Lung (tissue), 17 donors: ENCODE measurements at places on chromosomes 5 and 9.

DNA sequence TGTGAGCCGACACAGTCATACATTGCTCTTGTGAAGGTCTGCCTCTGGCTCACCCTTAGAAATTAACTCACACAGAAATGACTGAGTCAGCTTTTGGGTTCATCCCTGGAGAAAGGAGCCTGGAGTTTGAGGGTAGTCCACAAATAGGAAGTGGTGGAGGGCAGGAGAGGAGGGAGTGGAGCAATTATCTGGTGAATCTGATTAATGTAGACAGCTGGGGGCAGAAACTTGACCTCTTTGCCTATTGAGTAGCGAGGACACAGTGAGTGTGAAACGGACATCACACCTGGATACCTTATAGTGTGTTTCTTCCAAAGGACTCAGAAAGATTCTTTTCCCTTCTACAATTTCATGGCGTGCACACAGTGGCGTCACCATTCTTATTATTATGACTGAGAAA is 48.5 kb upstream of the MSX2 start:
- H3K36me3 ChIP-seq, result no peaks in the 10 kb centered on the region
- no peaks in the 10 kb centered on the region for H3K4me1 ChIP-seq
- no peak overlapping the region for H3K27ac ChIP-seq
- no peak for DNase-seq

GRCh38 chr9:127449332-127449966 is 1.8 kb downstream of the RPL12 start:
- peaks cover 27% of the 10 kb centered on the region for H3K4me1 ChIP-seq
- DNase-seq, result no peak
- peak overlapping the region; percentile 80 for H3K27ac ChIP-seq
- H3K4me3 ChIP-seq, result peak overlapping the region; percentile 97
- peaks cover 16% of the 10 kb centered on the region for H3K36me3 ChIP-seq

DNA sequence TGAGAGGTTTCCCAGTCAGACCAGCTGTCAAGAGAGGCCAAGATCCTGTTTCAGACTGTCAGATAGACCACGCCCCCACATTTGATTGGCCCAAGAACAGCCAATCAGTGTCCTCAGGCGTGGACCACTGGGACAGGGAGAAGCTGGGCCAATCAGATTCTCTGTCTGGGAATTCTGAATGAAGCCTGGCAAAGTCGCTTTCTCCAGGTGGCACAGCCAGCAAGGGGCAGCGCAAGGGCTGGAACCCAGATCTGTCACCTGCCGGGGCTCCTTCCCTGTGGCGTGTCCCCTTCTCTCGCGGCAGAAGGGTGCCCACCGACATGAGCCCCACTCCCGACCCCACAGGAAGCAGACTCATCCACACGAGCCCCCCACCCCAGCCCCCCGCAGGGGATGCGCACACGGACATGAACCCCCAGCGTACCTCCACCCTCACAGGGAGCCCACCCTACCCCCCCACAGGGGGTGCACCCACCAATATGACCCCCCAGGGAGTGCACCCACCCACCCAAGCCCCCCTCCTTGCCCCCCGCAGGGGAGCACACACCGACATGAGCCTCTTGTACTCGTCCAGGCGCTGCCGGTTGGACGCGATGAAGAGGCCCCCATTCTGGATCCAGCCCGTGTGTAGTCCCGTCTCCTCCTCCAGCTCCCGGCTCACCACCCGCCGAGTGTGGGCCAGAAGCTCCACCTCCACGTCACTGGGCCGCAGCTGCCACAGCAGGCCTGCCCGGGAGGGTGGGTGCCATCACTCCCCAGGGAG is 6.1 kb downstream of the SARDH start:
- no peaks in the 10 kb centered on the region for H3K4me1 ChIP-seq
- no peak overlapping the region for H3K27ac ChIP-seq
- no peaks in the 10 kb centered on the region for H3K36me3 ChIP-seq
- DNase-seq, result no peak

GRCh38 chr9:15150939-15151338 is 156.1 kb downstream of the TTC39B start:
- H3K27me3 ChIP-seq, result peaks cover 3% of the 10 kb centered on the region
- no peaks in the 10 kb centered on the region for H3K36me3 ChIP-seq
- H3K27ac ChIP-seq, result no peak overlapping the region
- DNase-seq, result no peak

- H3K27ac ChIP-seq, result no peak overlapping the region
- no peaks in the 10 kb centered on the region for H3K27me3 ChIP-seq
- H3K4me1 ChIP-seq, result no peaks in the 10 kb centered on the region
- H3K36me3 ChIP-seq, result no peaks in the 10 kb centered on the region
Measured at GRCh38 chr5:114296191-114296590, 65.7 kb upstream of the KCNN2 start.

- H3K36me3 ChIP-seq, result no peaks in the 10 kb centered on the region
- H3K27ac ChIP-seq, result no peak overlapping the region
- H3K4me1 ChIP-seq, result no peaks in the 10 kb centered on the region
- no peak overlapping the region for H3K4me3 ChIP-seq
- H3K27me3 ChIP-seq, result no peaks in the 10 kb centered on the region
- no peak for DNase-seq
Measured at GRCh38 chr5:41253109-41253508, 39.8 kb upstream of the C6 start.
